Activated CD4-positive, CD25-positive, alpha-beta regulatory T cell treated with anti-CD3 and anti-CD28 coated beads, Interleukin-2, amount 50 U/mL, for 24 hours (primary cell): ENCODE measurements at places on chromosomes 1 and 21.

DNA sequence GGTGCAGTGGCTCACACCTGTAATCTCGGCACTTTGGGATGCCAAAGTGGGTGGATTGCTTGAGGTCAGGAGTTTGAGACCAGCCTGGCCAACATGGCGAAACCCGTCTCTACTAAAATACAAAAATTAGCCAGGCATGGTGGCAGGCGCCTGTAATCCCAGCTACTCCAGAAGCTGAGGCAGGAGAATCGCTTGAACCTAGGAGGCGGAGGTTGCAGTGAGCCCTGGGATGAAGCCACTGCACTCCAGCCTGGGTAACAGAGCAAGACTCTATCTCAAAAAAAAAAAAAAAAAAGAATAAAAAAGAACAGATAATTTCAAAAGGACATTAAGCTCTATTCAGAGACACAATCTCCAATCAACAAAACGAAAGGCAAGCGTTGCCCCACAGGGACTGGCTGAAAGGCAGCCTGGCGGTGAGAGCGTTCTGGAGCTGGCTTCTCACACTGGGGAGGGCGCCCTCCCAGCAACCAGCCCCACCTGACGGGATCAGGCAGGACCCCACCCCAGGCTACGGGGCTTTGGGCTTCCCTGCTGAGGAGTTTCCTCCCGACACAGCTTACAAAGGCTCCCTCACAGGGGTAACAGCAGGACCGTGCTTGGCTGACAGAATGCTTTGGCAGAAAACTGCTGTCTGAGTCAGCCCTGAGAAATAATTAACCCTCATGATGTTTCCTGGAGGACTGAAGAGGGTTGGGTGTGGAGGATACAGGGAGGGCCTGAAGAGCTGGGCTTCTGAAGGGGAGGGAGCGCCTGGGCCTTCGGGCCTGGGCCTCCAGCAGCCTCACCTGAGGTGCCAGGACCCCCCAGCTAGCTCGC, 31.1 kb upstream of the SRP9 start:
- no peak for ATAC-seq

DNA sequence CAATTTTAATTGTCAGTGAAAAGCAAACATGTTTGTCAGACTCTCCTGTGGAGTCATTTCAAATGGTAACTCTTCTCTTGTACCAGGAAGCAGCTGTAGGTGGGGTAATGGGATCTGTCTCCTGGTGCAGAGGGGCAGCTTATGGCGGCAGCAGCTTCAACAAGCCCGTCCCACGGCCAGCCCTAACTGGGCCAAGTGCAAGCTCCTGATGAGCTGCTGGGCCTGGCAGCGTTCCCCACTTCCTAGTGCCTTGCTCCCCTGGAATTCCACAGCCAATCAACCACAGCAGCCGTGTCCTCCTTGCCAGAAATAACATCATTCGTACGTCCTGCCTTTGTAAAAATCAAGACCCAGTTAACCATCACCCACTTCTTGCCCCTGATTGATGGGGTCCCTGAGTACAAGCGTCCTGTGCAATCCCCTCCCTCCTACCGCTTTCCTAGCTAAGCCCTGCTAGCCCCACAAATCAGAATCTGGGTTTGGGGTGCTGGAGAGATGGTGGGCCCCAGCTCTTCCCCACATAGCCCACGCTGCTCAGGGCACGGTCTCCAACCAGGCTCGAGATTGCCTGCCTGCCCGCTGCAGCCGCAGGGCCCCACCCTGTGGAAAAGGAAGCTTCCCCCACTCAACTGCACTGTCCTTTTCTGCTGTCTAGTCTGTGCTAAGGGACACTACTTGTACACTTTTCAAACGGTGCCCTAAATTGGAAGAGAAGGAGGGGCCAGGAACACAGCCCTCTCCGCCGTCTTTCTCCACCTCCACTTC, 61.2 kb downstream of the TOR1AIP2 start:
- no peak for ATAC-seq

- no peak for ATAC-seq
Observed at GRCh38 chr1:240802271-240802670, 190.3 kb upstream of the GREM2 start.

DNA sequence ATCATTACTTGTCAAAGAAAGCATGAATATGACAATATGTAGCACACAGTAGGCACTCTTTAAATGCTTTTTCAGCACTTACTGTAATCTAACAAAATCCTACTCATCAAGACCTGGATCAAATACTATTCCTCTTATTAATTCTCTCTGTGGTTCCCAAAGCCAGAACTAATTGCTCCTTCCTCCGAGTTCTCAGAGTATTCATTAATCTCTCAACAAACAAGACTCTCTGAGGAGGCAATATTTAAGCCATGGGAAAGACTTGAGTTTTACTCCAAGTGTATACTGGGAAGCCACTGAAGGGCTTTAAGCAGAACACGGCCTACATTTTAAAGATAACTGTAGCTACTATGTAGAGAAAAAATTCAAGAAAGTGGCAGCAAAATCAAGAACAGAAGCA, 79.7 kb downstream of the ENAH start:
- ATAC-seq = no peak

DNA sequence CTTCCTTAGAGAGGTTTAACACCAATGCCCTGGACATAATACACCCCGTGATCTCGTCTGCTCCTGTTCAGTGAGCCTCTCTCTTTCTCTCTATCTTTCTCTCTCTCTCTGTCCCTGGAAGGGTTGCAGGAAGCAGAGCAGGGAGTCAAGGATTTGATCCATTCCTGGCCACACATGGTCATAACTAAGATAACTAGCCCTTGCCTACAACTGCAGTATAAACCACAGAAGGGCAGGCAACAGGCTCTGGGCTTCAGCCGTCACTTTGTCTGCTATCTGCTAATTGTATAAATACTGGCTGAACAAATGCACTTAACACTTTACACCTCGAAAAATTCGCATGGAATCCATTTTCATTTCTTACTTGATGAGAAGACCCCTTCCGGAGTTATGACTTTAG, 357.5 kb upstream of the RUNX1 start:
- ATAC-seq = no peak

- no peak for ATAC-seq
Observed at GRCh38 chr1:84277343-84278059, 24.0 kb upstream of the SAMD13 start.

- peak; percentile 50 for ATAC-seq
Observed at GRCh38 chr1:36161641-36162531, 5.9 kb downstream of the MAP7D1 start.

GRCh38 chr1:177077006-177077405, 87.5 kb downstream of the ASTN1 start:
- no peak for ATAC-seq

DNA sequence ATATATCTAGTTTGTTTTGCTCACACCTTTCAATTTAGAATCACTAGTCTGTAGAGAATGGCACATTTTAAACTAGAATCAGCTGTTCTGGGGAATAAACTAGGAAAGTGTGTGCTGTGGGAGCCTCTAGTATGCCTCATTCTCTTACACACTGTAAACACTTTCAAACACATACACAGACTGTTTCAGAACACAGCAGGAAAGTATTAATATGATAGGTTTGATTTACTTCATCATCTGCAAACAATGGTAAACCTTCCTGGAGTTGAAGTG, 67.1 kb upstream of the ABCG1 start:
- ATAC-seq = no peak

GRCh38 chr1:65703853-65704252, 88.8 kb upstream of the PDE4B start:
- no peak for ATAC-seq

GRCh38 chr1:162192306-162192678, 122.8 kb downstream of the NOS1AP start:
- no peak for ATAC-seq

GRCh38 chr1:117267232-117267774, 56.6 kb upstream of the VTCN1 start:
- no peak for ATAC-seq

- ATAC-seq = no peak
Observed at GRCh38 chr1:36645867-36646266, 163.2 kb upstream of the CSF3R start.

DNA sequence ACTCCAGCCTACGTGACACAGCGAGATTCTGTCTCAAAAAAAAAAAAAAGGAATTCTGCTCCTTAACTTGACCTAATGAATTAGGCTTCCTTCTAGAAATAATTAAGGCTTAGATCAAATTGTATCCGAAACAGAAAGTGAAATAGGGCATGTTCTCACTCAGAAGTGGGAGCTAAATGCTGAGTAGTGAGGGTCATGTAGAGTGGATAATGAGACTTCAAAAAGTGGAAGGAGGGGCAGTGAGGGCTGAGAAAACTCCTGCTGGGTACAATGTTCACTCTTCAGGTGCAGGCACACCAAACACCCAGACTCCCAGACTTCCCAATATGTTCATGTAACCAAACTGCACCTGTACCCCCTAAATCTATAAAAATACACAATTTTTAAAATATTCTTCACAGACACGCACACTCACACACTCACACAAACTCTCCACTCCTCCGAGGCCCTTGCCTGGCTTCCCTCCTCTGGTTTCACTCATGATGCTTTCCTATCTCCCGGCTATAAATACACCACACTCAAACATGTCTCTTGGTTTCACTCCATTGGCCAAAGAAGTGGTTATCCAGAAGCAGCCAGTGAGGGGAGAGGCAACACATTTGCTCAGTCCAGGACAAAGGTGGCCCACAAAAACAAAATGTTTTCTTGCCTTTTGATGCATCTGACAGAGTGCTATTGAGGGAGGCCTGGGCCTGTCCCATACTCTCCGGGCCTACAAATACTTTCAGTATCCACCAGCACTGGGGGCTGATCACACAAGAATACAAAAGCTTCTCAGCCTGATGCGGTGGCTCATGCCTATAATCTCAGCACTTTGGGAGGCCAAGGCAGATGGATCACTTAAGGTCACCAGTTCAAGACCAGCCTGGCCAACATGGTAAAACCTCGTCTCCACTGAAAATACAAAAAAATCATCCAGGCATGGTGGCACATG, 249.2 kb downstream of the TOMM20 start:
- no peak for ATAC-seq

DNA sequence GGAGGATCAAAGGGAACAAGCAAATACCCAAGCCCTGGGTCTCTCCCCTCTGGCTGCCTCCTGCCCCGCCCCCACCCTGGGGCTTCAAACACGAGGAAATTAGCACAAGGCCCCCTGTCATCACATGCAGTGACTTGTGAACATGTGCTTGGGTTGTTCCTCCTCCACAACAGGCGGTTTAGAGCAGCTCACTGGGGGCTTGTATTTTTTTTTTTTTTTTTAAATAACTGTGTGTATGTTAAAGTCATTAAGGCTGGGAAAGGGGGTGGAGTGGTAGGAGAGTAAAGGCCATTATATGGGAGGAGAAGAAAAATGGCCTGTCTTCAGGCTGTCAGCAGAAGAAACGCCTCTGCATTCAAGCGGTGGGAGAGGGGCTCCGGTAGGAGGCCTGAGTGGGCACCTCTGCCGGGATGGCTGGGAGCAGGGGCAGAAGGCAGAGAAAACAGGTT, 64.2 kb downstream of the PLXNA2 start:
- ATAC-seq = no peak

- ATAC-seq = no peak
Observed at GRCh38 chr21:46607636-46608035, 2.8 kb upstream of the S100B start.

DNA sequence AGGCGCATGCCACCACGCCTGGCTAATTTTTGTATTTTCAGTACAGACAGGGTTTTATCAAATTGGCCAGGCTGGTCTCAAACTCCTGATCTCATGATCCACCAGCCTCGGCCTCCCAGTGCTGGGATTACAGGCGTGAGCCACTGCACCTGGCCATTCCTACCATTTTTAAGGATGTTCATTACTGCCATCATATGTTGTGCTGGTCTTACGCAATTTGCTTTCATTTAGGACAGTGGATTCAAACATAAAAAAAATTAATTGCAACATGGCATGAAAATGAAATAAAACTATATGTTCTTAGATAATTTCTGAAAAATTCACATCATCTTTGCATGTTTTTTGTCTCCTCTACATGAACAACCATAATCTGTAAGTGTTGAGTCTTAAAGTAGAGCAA, 527.7 kb downstream of the LTN1 start:
- no peak for ATAC-seq

DNA sequence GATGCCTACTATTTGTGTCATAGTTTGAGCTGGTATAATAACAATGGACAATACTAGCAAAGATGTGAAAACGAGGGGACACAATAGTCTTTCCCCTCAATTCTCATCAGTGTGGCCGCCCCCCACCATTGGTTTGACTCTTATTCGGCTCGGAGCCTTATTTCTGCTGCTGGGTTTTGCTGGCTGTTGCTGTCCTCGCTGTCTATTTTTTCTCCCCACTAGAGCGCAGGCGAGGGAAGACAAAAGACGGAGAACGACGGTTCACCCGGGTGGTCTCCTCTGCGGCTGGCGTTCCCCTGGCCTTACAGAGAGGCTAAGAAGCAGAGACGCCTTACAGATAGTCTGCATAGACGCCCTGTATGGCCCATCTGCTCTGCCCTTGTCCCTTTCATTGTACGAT, 19.4 kb downstream of the CLIC6 start:
- no peak for ATAC-seq

- ATAC-seq = no peak
Observed at GRCh38 chr21:45050345-45050796, 24.0 kb upstream of the ADARB1 start.

- no peak for ATAC-seq
Observed at GRCh38 chr1:60136395-60136794, 62.8 kb upstream of the C1orf87 start.

DNA sequence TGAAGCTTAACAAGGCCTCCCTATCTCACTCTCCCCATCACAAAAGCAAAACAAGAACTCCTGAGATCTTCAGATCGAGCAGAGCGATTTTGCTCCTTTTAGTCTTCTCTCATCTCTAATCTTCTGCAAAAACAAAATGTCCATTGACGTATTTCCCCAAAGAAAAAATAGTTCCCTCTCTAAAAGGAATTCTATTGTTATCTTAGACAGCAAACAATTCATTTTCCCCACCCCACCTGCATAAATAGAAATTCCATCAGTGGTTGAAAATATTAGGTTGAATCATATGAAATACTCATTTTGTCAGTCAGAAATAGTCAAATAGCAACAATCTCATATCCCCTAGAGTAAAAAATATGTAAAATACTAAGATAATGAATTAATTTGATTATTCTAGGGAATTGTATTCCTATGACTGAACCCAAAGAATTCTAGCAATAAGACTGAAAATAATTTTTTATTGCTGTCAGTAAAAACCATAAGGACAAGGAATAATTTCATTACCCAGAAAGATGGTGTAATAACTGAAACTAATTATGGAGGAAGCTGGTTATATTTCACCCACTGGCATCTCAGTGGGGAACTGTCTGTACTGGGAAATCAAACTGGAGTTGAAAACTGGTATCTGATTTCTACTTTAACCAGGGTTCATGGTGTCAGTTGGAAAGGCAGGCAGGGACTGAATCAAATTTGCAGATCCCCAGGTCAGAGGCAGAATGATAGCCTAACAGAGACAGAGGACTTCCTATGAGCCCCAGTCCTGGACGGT, 51.3 kb downstream of the RHOU start:
- no peak for ATAC-seq

GRCh38 chr1:204288021-204288588, 71.6 kb downstream of the PLEKHA6 start:
- ATAC-seq = no peak

DNA sequence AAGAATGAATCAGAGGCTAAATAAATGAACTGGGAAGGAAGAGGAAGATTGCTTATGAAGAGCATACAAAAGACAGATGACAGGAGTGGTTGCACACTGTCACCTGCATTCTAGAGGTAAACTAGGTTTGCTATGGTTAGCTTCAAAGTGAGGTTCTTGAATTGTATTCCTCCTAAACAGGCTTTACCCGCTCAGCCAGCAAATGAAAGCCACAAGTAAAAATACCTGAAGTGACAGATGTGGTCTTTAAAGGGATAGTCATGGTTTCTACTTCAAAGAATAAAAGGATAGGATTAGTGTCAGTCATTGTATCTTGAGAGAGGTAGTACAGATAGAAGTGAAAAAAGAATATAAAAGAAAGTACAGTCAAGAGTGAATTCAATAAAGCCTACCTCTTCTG, 32.4 kb upstream of the PRDX6 start:
- ATAC-seq = peak; percentile 63
